ENCODE measurements at places on chromosomes 16 and 17.

GRCh38 chr17:8976638-8977037, 11.1 kb upstream of the PIK3R5 start:
- no peak for DNase-seq

DNA sequence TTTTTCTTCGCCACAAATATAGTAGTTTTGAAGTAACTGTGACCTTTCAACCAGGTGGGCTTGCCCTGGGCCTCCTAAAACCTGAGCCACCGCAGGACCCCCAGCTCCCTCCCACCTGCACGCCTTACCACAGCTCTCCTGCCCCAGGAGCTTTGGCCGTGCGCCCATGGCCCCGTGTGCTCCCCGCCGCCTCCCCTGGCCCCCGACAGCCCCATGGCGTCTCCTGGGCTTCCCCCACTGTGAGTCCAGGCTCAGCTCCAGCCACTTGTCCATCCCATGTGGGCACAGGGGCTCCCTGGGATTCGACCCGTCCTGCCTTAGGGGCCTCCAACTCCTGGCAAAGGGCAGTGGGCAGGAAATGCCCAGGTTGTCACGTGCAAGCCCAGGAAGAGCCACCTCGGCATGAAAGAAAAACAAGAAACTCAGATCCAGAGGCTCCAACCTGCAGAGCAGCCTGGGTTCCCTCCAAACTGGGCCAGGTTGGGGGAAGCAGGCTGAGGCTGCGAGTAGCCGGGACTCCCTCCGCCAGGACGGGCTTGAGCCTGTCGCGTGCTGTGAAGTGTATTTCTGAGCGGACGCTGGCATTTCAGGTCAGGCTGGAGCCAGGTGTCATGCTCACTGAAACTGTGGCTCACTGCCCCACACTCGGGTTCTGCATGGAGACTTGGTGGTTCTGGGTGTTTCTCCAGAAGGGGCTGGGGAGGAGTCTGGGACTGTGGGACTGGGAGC, 5.8 kb downstream of the LGALS3BP start:
- DNase-seq: no peak

DNA sequence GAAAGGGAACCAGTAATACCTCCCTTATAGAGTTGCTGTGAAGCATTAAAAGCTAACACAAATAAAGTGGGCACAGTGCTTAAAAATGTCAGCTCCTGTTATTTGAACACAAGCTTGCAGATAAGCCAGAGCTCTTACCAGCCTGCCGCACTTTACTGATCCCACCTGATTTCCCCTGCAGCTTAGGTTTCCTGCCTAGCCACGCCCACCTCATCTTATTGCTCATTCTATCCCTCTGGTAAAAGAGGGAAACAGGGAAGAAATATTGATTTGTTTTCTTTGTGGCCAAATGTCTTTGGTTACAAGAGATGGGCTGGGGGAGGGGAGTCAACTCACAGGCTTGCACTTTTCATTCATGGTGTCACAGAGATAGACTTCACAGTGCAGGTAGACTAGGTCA, 9.6 kb upstream of the GP2 start:
- DNase-seq: no peak

GRCh38 chr17:60248618-60249289, 99.0 kb downstream of the CA4 start:
- DNase-seq: no peak

DNA sequence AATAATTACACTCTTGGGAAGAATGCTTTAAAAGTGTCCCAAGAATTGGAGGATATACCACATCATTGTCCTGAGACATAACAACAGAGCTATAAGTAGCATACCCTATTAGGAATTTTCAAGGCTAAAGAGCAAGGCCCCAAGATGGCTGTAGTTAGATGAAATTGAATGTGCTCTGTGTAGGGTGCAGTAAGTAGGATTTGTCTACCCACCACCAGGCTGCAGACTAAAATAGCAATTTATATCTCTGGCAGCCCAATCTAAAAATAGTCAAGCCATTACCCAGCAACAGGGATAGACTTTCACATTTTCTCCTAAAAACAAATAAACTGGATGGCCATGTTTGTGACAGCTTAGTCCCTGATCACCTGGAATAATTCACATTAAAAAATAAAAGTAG, 5.6 kb downstream of the MMD start:
- DNase-seq: no peak

DNA sequence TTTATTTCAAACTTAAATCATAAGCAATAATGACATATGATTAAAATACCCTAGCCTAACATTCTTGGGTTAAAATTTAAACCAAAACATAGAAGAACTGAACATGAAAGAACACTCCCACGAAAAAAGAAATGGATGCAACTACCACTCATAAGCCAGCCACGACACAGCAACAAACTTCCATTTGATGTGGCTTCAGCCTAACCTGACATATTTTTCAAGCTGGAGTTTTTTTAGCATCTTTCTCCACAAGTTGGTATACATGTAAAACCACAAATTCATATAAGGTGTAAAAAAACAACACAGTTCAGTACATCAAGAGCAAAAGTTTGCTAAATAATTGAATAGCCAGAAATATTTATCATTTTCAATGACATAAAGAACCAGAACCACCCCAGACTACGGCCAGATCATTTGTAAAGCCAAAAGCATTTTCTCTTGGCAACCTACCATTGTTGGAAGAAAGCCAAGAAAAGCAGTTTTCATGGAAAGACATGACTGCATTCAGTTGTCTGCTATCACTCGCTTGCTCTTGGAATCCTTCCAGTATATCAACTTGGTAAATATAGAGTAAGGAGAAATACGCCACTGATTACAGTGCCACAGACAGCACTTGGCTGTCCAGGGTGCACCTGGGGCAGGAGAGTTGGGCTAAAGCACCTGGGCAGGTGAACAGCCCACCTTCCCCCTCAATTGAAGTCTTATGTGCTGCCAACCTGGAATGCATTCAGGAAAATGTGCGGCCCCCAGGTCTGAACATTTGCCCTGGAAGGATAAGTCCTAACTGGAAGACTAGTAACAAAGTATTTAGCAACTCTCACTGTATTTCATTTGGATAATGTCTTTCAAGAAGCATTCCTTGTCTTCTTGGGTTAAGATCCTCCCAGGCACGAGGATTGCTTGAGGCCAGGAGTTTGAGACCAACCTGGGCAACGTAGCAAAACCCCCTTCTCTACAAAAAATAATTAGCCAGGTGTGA, 60.5 kb downstream of the CREBBP start:
- no peak for DNase-seq

DNA sequence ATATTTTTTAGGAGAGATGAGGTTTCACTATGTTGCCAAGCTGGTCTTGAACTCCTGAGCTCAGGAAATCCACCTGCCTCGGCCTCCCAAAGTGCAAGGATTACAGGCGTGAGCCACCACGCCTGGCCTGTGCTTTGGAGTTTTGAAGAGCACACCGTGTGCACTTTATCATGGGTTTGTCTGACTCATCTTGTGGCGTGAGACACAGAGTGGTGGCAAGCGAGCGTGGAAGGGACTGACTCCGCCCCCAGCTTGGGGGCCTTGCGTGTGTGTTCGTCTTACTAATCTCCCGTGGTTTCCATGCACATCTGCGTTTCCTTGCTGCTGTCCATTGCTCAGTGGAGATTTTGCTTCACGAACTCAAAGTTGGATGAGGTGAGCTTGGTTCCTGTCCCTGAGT, 22.9 kb downstream of the CRAMP1 start:
- no peak for DNase-seq

DNA sequence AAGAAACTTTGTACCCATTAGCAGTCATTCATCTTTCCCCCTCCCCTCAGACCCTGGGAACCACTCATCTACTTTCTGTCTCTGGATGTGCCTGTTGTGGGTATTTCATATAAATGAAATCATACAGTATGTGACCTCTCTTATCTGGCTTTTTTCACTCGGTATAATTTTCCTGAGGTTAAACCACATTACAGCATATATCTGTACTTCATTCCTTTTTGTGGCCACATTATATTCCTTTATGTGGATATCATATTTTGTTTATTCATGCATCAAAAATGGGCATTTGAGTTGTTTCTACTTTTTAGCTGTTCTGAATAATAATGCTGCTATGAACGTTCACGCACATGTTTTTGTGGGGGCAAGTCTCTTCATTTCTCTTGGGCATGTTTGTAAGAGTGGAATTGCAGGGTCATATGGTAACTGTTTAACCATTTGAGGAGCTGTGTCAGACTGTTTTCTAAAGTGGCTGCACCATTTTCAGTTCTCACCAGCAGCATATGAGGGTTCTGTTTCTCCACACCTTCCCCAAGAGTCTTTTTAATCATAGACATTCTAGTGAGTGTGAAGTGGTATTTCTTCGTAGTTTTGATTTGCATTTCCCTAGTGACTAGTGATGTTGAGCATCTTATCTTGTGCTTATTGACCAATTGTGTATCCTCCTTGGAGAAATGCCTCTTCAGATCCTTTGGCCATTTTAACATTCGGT, 3.8 kb downstream of the SNX29 start:
- DNase-seq: no peak

- DNase-seq: no peak
Measured at GRCh38 chr17:81008140-81008539, 16.5 kb downstream of the CHMP6 start.

GRCh38 chr16:12410837-12411490, 392.7 kb downstream of the CPPED1 start:
- DNase-seq: no peak

- DNase-seq: no peak
Measured at GRCh38 chr16:71555230-71555891, 21.5 kb downstream of the TAT start.

- no peak for DNase-seq
Measured at GRCh38 chr17:45584092-45585036, 93.8 kb upstream of the PLEKHM1 start.

- no peak for DNase-seq
Measured at GRCh38 chr16:668519-669171, 713 bp downstream of the RHOT2 start.

GRCh38 chr16:46747777-46748651, at the start of gene MYLK3:
MYLK3 (minus strand) TSS chr16:46748344; CDS start chr16:46748193, 151 bp downstream.
- DNase-seq: no peak

- no peak for DNase-seq
Measured at GRCh38 chr17:77475016-77475976, 334.5 kb downstream of the SEC14L1 start.

GRCh38 chr17:82376042-82376730, 4.6 kb downstream of the UTS2R start:
- DNase-seq: no peak

DNA sequence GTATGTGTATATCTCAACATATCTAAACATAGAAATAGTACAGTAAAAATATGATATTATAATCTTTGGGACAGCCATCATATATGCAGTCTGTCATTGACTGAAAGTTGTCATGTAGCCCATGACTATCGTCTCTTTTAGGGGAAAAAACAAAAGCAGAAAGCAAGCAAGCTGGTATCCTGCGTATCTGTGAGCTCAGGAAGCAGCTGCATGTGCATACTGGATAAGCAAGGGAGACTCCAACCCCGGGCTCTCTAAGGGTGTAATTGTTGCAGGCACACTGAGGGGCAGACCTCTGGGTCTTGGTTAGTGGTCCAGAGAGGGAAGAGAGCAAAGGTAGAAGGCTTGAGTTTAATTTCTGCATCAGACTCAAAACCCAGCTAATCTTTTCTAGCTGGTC, 581.1 kb downstream of the MAF start:
- no peak for DNase-seq

- no peak for DNase-seq
Measured at GRCh38 chr16:30065943-30066760, 592 bp downstream of the ALDOA start.

- no peak for DNase-seq
Measured at GRCh38 chr16:5541356-5541755, 443.8 kb upstream of the EEF2KMT start.

- DNase-seq: no peak
Measured at GRCh38 chr17:327971-328370, 24.6 kb downstream of the RPH3AL start.

DNA sequence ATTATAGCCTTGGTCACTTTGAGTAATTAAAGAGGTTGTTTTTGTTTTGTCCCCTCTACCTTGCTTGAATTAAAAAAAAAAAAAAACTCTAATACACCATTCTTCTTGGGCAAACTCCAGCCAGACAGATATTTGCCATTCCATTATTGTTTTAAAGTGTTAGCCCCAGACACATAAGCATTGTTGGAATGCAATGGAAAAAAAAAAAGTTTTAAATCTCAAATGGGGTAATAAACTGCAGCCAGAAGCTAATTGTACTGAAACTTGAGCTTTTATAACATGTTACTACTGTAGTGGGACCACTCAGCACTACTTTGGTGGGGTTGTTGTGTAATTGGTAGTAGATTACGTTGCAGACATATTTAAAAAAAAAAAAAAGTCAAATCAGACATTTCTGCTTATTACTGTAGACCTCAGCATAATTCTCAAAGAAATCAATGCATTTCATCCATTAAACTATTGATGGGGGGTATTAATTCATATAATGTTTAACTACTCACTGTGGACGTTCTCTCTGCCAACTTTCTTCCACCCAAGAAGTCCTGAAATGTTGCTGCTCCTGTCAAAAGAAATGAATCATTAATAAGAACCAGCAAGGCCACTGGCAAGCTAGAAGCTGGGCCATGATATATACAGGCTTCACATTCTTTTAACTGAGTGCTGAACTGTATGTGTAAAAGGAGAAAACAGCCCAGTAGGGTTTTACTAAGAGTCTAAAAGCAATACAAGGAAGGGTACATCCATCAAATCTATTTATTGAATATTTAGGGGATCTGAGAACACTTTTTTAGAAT, 626.6 kb upstream of the SOX9 start:
- no peak for DNase-seq

- DNase-seq: no peak
Measured at GRCh38 chr17:51434434-51435170, 174.3 kb downstream of the UTP18 start.

DNA sequence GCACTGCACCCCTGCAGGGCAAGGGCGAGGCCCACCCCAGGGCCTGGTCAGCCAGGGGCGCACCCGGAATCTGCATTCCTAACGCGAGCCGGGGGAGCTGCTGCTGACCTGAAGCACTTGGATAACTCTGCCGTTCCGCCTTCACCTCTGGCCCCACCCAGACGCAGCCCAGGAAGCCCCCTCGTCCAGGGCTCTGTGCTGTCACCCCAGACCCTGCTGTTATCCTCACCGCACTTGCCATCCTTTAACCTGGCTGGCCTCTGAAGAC, 13.3 kb upstream of the PABPN1L start:
- no peak for DNase-seq

GRCh38 chr17:32222621-32223020, 43.0 kb upstream of the RHBDL3 start:
- DNase-seq: no peak

DNA sequence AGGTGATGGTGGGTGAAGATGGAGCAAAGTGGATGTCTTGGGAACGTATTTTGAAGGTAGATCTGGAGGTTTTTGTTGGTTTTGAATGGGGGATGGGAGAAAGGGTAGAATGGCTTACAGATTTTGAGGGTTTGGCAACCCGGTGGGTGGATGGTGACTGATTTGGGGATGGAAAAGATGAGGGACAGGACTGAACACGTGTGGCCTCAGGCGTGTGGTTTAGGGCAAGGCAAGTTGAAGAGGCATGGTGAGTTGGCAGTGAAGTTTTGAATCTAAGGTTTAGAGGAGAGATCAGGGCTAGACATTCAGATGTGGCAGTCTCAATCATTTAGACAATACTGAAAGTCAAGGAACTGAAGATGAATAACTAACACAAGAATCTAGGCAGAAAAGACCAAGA, 5.0 kb upstream of the DCTPP1 start:
- no peak for DNase-seq

GRCh38 chr16:22941970-22942501, 128.1 kb downstream of the HS3ST2 start:
- no peak for DNase-seq

- DNase-seq: no peak
Measured at GRCh38 chr17:40563220-40564052, 1.8 kb downstream of the CCR7 start.

Measured in esophagus squamous epithelium (tissue), 5 donors.